ENCODE measurements at places on chromosomes 5 and 9.

DNA sequence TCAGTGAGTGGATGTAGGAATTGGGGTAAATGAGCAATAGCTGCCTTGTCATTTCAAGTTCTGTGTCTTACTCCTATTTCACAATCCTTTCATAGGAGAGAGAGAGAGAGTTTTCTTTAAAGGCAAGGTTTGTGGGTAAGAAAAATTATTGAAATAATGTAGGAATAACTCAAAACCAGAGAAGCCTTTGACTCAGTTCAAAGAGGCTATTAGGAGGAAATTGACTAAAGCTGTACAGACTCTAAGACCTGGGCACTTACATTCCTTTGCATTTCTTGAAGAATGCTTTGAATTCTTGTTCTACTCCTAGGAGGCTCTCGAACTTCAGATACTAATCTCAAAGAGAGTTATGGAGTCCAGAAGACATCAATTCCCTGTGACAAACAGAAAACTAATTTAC, 257.1 kb downstream of the FBXL7 start:
- no peaks in the 10 kb centered on the region for H3K27me3 ChIP-seq
- DNase-seq = no peak
- H3K27ac ChIP-seq = no peak overlapping the region
- no peak overlapping the region for H3K4me3 ChIP-seq
- no peaks in the 10 kb centered on the region for H3K4me1 ChIP-seq
- H3K36me3 ChIP-seq = no peaks in the 10 kb centered on the region

GRCh38 chr9:135602789-135603481, 36.4 kb downstream of the GLT6D1 start:
- no peak overlapping the region for H3K4me3 ChIP-seq
- peak; percentile 35 for DNase-seq
- no peaks in the 10 kb centered on the region for H3K36me3 ChIP-seq
- H3K27ac ChIP-seq = no peak overlapping the region

- no peaks in the 10 kb centered on the region for H3K27me3 ChIP-seq
- H3K4me3 ChIP-seq = peak overlapping the region; percentile 97
- H3K36me3 ChIP-seq = peaks cover 16% of the 10 kb centered on the region
- H3K27ac ChIP-seq = peak overlapping the region; percentile 96
- H3K4me1 ChIP-seq = peaks cover 37% of the 10 kb centered on the region
Measured at GRCh38 chr5:115543365-115544042, 1.1 kb downstream of the FEM1C start.

DNA sequence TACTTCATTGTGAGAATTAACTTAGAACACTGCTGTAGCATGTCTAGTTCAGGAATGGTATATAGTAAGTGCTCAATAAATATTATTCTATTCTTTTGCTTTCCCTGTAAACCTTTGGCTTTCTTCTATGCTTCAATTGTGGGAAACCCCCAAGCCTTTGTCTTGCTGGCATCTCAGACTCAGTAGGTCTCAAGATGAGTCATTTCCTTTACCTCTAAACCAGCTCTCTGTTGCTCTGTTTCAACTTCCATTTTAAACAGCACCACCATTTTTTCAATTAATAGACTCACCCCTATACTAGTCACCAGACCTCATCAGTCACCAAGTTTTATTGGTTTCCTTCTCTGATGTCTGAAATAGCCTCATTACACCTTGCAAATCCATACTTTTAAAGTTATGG, 43.5 kb downstream of the DMAC1 start:
- H3K27ac ChIP-seq = no peak overlapping the region
- H3K4me1 ChIP-seq = peaks cover 4% of the 10 kb centered on the region
- DNase-seq = no peak
- no peaks in the 10 kb centered on the region for H3K36me3 ChIP-seq
- no peak overlapping the region for H3K4me3 ChIP-seq

GRCh38 chr9:96186591-96187011, 115.4 kb downstream of the HSD17B3 start:
- H3K4me1 ChIP-seq = no peaks in the 10 kb centered on the region
- H3K27ac ChIP-seq = no peak overlapping the region
- no peak overlapping the region for H3K4me3 ChIP-seq
- peaks cover 3% of the 10 kb centered on the region for H3K36me3 ChIP-seq
- DNase-seq = no peak

- H3K36me3 ChIP-seq = no peaks in the 10 kb centered on the region
- H3K27me3 ChIP-seq = no peaks in the 10 kb centered on the region
- peaks cover 13% of the 10 kb centered on the region for H3K4me1 ChIP-seq
- DNase-seq = no peak
- no peak overlapping the region for H3K27ac ChIP-seq
Measured at GRCh38 chr9:94144394-94144793, 60.1 kb downstream of the PTPDC1 start.

DNA sequence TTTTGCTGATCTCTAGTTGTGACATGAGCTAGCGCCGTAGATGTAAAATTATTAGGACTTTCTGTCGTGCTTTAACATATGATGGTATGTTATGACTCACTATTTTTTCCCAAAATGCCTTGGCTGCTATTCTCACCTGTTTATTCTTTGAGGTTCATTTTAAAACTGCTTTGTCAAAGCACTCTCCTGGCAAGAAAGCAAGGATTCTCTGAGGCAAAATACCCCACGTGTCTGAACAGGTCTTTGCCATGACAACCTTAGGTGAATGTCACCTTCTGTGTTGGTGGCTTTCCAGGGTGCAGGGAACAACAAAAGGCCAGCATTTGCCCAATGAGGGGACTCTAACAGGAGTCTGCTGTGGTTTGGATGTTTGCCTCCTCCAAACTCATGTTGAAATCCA, 30.6 kb upstream of the COL5A1 start:
- H3K27me3 ChIP-seq = peaks cover 3% of the 10 kb centered on the region
- H3K27ac ChIP-seq = no peak overlapping the region
- no peak for DNase-seq
- H3K4me1 ChIP-seq = no peaks in the 10 kb centered on the region
- no peak overlapping the region for H3K4me3 ChIP-seq

DNA sequence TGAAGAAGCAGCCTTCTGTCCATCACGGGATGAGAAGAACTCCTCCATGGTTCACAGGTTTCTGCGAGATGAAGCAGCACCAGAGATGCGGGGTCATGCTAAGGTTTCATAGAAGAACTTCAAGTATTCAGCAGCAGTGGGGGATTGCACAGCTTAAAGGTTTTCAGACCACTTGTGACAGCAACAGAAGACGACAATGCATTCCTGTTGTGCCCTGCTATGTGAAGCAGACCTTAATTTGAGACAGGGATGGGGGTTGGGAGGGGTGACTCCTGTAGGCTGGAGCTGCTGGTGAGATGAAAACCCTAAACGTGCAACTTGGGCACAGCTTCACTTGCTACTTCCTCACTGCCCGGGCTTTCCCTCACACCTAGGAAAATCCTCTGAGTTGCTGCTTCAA, 256.0 kb downstream of the SLIT3 start:
- no peak overlapping the region for H3K4me3 ChIP-seq
- no peak for DNase-seq
- H3K36me3 ChIP-seq = no peaks in the 10 kb centered on the region

GRCh38 chr9:104780796-104781395, 17.0 kb downstream of the NIPSNAP3B start:
- H3K27ac ChIP-seq = peak overlapping the region; percentile 62
- H3K4me3 ChIP-seq = peak overlapping the region; percentile 19
- peaks cover 26% of the 10 kb centered on the region for H3K4me1 ChIP-seq

GRCh38 chr9:28127101-28127500, 553.8 kb upstream of the C9orf72 start:
- no peaks in the 10 kb centered on the region for H3K4me1 ChIP-seq
- H3K36me3 ChIP-seq = no peaks in the 10 kb centered on the region
- no peak overlapping the region for H3K4me3 ChIP-seq
- DNase-seq = no peak

- no peak for DNase-seq
- peaks cover 11% of the 10 kb centered on the region for H3K36me3 ChIP-seq
- H3K4me1 ChIP-seq = no peaks in the 10 kb centered on the region
- H3K4me3 ChIP-seq = no peak overlapping the region
Measured at GRCh38 chr9:127813686-127814226, 11.1 kb downstream of the FPGS start.

DNA sequence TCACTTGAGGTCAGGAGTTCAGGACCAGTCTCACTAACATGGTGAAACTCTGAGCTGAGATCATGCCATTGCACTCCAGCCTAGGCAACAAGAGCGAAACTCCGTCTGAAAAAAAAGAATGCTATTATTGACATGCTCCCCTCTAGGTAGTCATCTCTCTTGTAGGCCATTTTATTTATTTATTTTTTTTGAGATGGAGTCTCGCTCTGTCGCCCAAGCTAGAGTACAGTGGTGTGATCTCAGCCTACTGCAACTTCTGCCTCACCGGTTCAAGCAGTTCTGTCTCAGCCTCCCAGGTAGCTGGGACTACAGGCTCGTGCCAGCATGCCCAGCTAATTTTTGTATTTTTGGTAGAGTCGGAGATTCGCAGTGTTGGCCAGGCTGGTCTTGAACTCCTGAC, 20.6 kb upstream of the NIM1K start:
- DNase-seq = no peak
- H3K27me3 ChIP-seq = no peaks in the 10 kb centered on the region
- no peak overlapping the region for H3K4me3 ChIP-seq
- H3K4me1 ChIP-seq = peaks cover 10% of the 10 kb centered on the region
- peaks cover 34% of the 10 kb centered on the region for H3K36me3 ChIP-seq

DNA sequence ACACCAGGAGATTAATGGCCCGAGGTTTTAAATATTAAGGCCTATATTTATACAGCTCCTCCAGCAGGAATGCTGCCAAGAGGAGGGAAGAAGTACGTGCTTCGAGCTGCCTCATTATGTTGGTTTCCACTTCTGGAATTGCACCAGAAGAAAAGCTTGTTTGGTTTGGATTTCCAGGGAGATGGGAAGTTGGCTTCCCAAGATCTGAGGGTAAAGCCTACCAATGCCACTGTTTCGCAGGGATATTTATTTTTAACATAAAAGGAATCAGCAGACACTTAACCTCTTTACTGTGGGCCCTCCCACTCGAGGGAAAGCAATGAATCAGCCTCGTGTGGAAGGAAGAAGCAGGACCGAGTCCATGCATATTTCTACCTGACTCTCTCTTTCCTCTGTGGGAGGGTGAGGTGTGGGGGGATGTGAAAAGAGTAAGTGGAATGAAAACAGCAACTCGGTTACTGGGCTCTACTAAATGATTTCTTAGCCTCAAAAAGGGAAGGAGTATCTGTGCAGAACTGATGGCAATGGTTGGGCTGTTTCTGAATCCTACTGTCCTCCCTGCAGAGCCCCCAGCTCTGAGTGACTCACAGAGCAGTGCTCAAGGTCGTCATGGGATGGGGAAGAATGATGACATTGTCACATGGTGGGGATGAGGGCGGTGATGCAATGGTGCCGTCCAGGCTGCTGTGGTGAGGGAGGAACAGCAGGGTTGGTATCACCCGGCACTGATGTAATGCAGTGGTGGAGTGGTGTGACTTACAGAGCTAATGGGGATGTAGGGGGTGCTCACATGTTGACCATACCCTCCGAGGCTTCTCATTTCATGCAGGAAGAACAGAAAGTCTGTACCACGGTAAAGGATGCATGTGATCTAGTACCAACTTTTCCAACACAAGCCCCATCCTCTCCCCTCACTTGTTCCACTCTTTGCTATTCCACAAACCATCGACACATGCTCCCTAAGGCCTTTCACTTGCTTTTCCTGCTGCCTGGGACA, 215.0 kb upstream of the PANK3 start:
- H3K36me3 ChIP-seq = no peaks in the 10 kb centered on the region
- DNase-seq = no peak
- no peak overlapping the region for H3K27ac ChIP-seq
- H3K4me3 ChIP-seq = no peak overlapping the region
- H3K27me3 ChIP-seq = peaks cover 1% of the 10 kb centered on the region

- H3K27ac ChIP-seq = no peak overlapping the region
- peaks cover 2% of the 10 kb centered on the region for H3K36me3 ChIP-seq
- no peak overlapping the region for H3K4me3 ChIP-seq
- H3K4me1 ChIP-seq = peaks cover 18% of the 10 kb centered on the region
Measured at GRCh38 chr5:72841756-72842535, 25.5 kb downstream of the TNPO1 start.

DNA sequence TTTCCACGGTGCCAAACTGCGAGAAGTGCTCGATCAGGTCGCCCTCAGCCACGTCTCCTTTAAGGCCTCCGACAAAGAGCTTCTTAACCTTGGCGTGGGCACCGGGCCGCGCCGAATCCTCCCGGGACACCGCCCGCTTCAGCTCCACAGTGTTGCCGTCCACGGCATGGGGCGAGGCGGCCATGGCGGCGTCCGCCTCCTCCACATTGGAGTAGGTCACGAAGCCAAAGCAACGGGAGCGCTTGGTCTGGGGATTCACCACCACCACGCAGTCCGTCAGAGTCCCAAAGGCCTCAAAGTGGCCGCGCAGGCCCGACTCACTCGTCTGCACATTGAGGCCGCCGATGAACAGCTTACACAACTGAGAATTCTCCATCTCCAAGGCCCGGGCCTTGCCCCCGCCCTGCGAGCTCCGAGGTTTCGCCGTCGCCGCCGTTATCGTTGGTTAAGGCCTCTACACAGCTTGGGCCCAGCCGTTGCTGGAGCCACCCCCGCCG, 424 bp downstream of the HNRNPA0 start:
- no peak for DNase-seq
- peak overlapping the region; percentile 100 for H3K27ac ChIP-seq
- peaks cover 2% of the 10 kb centered on the region for H3K36me3 ChIP-seq
- H3K27me3 ChIP-seq = peaks cover under 1% of the 10 kb centered on the region
- peak overlapping the region; percentile 100 for H3K4me3 ChIP-seq

- DNase-seq = no peak
- no peaks in the 10 kb centered on the region for H3K27me3 ChIP-seq
- no peak overlapping the region for H3K4me3 ChIP-seq
- no peaks in the 10 kb centered on the region for H3K4me1 ChIP-seq
- no peaks in the 10 kb centered on the region for H3K36me3 ChIP-seq
Measured at GRCh38 chr5:72920690-72921502, 34.9 kb upstream of the FCHO2 start.

DNA sequence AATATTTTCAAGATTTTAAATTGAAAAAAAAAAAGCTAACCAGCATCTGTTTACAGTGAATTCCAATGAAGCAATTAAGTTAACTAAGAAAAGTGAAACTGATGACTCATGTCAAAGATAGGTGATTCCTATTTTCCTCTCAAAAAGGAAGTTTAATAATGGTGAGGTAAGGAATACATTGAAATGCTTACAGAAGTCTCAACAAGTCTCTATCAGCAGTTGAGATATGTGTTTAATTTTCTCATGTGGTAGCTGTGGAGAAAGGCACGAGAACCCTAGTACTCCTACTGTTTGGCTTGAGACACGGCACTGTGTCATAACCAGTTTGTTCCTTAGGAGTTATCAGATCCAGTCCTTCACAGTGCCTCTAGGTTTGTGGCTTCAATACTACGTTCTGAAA, 114.5 kb downstream of the SLC25A46 start:
- H3K36me3 ChIP-seq = no peaks in the 10 kb centered on the region
- no peak for DNase-seq
- H3K4me3 ChIP-seq = no peak overlapping the region
- peaks cover 2% of the 10 kb centered on the region for H3K27me3 ChIP-seq
- H3K27ac ChIP-seq = no peak overlapping the region
